ENCODE measurements at places on chromosomes 7 and 10.
A peak's percentile ranks its signal among the peaks of the same experiment; 100 is the strongest.

DNA sequence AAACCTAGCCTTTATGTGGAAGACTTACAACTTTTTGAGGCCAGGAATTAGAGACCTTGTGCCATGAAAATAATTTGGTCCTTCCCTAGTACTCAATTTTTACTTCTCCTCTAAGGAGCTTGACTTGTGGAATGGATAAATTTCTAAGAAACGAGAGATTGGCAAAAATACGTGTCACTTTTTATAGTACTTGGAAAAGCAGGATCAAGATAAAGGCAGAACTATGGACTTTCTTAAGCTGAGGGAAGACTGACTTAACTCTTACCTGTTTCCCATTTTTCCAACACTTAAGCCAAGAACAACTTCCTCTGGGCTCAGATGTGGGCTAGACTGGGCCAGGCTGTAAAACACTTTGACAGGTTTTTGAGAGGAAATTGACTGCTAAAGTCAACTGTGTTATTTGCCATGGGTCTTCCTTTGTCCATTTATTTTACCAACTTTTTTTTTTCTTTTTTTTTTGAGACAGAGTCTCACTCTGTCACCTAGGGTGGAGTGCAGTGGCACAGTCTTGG, 2.0 kb upstream of the WBP1L start:
- DNase-seq = no peak

- no peak for DNase-seq
These were observed 115.5 kb upstream of the DIP2C start for GRCh38 chr10:804787-805619.

DNA sequence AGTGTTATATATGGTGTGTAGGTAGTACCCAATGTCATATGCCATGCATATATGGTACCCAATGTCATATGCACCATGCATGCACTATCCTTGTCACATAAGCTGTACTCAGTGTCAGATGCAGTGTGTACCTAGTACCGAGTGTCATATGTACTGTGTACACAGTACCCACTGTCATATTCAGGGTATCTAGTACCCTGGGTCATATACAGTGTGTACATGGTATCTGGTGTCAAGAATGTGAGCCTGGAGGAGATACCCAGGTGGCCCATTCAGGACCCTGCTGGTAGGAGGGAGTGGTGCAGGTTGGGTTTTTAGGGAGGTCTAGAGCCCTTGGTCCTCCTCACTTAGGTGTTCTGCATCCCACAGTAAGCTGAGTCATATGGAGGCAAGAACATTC, 1.8 kb downstream of the ZMYND11 start:
- peak; percentile 12 for DNase-seq

- no peak for DNase-seq
These were observed 15.4 kb upstream of the PCLO start for GRCh38 chr7:83178066-83178465.

DNA sequence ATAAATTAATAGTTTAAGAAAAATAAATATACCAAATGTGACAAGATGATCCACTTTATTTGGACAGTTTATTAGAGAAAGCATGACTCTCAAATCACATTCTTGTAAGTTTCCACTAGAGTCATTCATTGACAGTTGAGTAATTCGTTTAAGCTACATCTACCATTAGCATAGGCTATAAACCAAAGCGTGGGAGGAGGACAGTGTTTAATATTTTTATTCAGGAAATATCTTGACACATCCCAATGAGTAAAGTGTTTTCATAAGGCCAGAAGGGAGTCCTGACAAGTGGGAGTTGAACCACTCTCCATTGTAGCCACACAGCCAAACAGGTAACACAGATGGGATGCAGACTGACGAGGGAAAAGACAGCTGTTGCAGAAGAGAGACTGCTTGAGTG, 386.5 kb upstream of the SEMA3D start:
- no peak for DNase-seq
